ENCODE measurements at places on chromosomes 4 and X.
A peak's percentile ranks its signal among the peaks of the same experiment; 100 is the strongest.

DNA sequence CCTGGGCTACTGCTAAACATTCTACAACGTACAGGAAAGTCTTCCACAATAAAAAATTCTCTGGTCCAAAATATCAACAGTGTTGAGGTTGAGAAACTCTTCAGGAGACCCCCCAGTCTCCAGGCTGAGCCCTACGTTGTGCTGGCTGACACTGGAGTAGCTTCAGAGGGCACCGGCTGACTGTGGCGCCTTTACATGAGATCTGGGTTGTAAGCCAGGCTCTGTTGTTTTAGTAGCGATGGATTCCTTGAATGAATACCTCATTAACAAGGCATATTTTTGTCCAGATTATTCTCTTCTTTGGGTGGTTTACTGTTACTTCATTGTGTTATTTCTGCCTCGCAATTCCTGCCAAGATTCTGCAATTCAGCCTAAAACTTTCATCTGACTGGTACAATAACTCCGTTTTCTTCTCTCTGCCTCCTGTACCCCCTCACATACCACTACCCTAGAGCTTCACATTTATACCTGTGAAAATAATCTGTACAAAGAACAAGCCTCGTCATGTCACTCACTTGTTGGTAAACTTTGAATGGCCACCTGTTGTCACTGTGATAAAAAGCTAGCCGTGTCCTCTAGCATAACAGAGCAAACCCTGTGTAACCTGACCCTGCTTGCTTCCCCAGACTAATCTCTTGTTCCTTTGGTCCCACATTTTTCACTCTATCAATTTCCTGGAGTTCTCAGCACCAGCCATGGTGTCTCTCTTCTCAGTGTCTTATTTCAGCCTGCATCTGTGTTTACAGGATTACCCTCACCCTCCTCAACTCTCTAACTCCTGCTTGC is 1476.1 kb upstream of the TENM3 start:
- no peak for DNase-seq

DNA sequence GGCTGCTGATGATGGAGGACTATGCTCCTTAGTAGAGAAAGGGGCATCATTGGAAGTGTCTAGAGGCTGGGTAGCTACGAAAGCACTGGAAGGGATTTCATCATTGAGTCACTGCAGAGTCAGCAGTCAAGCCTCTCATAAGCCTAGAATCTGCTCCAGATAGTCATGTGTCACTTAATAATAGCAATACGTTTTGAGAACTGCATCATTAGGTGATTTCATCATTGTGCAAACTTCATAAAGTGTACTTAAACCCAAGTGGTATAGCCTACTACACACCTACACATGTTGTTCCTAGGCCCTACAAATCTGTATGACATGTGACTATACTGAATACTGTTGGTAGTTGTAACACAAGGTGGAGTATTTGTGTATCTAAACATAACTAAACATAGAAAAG is 165.6 kb downstream of the PTTG2 start:
- no peak for DNase-seq

DNA sequence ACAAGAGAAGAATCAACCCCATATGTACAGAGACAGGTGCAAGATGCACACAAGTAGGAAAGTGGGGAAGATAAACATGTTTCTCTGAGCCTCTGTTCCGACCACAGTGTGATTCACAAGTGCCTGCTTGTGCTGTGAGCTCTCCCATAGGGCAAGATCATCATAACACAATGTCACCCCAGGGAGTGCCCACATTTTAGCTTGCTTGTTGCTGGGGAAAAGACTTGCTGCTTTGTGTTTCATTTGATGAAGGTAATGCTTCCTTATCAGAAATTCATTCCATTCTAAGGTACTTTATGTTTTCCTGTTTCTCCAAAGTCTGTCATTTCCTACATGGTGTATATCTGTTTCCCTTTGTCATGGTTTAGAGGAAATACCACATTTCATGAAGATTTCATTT is 304.5 kb upstream of the DIPK2B start:
- no peak for DNase-seq

GRCh38 chr4:4658052-4658451 is 116.2 kb upstream of the STX18 start:
- no peak for DNase-seq

- DNase-seq = no peak
Observed at GRCh38 chr4:151646322-151646721, 114.5 kb downstream of the GATB start.

- DNase-seq = peak; percentile 40
Observed at GRCh38 chr4:152408514-152409327, 127.2 kb downstream of the FBXW7 start.

DNA sequence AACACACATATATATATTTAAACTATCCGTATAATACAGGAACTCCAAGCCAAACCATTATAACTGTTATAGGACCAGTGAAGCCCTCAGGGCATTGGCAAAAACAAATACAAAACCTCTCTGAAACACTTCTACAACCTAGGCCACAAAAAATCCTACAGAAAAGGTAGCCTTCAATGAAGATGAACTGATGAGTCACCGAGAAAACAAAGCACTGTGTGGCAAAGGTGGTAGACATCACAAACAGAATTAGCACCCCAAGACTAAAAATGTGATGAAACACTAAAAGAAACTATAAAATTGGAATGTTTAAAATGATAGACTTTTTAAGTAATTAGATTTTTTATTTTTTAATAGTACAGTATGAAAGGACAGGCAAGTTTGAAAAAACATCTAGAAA is 5.5 kb upstream of the HSPA4L start:
- no peak for DNase-seq

GRCh38 chr4:1318488-1319213 is 28.4 kb upstream of the UVSSA start:
- no peak for DNase-seq

- peak; percentile 52 for DNase-seq
Observed at GRCh38 chrX:136608295-136608933, 39.5 kb upstream of the CD40LG start.

GRCh38 chr4:1821679-1822567 is 28.8 kb downstream of the FGFR3 start:
- DNase-seq = no peak

DNA sequence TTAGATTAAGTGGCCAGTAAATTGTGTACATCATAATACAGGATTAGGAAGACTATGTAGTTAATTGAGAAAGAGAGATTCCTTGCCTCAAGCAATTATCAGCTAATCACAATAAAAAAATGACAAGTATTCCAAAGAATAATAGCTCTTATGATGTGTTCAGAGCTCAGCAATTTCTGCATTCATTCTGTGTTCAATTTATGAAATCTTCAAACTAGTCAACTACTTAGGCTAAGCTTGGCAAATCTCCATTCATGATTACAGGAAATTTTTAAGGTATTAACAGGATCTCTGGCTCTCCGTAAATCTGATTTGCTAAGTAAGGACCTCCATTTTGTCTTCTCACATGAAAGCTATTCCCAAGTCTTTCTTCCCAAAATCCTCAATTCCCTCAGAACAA is 256.9 kb upstream of the TEX13A start:
- DNase-seq = no peak

DNA sequence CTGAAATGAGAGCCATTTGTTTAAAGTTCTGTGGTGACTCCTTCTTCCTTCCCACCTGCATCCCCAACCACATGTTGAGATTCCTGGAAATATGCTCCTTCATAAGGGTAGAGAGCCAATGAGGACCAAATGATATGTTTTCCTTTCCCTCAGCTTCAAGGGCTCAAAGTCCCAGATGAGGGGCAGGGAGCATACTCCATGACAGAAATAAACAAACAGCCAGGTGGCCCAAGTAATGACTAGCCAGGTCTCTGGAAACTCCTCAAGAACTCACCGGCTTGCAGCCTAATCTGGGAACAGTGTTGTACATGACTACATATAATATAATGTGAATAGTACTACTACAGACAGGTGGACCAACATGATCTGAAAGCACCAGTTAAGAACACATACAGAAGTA is 392.3 kb downstream of the PACRGL start:
- no peak for DNase-seq

GRCh38 chr4:113012786-113013185 is 36.7 kb upstream of the ANK2 start:
- peak; percentile 61 for DNase-seq

GRCh38 chr4:7703688-7704087 is 236.0 kb downstream of the AFAP1 start:
- no peak for DNase-seq

DNA sequence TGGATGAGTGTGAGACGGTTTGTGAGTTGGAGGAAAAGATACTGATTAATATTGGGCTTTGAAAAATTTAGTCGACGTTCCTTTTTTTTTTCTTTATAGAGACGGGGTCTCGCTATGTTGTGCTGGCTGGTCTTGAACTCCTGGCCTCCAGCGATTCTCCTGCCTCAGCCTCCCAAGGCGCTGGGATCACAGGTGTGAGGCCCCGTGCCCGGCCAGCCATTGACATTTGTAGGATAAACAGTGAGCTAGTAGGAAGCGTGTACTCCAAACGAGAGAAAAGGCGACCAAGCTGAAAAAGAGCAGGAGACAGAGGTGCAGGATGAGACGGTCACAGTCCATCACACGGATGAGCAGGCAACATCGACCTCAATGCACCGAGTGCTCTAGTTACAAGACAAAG is 19.4 kb downstream of the PPP2R3B start:
- no peak for DNase-seq

DNA sequence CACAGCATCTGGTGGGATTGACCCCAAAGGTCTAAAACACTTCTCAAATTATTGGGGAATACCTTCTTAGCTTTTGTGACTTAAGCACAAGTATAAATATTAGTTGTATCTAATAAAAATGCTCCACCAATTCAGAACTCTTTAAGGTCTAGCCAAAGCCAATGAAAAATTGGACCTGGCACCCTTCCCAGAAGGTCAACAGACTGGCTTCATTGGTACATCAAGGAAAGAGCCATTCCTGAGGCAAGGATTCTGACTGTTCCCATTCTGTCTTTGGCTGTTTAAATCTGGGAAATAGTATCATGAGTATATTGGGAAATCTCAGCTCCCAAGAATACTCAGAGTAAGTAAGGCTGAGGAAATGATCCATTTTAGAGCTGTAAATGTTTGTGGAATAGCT is 153.0 kb upstream of the TRPC5 start:
- no peak for DNase-seq

- DNase-seq = no peak
Observed at GRCh38 chrX:132480581-132481203, 8.1 kb downstream of the MBNL3 start.

GRCh38 chr4:181611946-181612600 is 631.1 kb upstream of the TENM3 start:
- DNase-seq = no peak

DNA sequence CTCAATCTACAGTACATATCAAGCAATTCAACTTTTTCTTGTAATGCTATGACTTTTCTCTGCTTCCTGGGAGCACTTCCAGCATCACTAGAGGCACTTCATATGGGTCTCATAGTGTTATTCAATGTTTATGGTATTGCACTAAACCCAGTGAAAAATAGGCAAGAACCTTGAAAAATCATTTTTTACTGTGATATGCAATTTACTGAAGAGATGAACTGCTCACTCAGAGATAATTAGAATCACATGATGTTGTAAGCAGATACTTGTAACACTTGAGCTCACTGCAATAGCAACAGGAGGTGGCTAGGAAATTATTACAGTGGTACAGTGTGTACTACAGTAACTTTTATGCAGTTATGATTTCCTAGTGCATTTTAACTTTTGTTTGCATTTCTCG is 93.3 kb downstream of the RASGEF1B start:
- no peak for DNase-seq

- DNase-seq = no peak
Observed at GRCh38 chr4:53060278-53060677, 198.2 kb downstream of the RASL11B start.

DNA sequence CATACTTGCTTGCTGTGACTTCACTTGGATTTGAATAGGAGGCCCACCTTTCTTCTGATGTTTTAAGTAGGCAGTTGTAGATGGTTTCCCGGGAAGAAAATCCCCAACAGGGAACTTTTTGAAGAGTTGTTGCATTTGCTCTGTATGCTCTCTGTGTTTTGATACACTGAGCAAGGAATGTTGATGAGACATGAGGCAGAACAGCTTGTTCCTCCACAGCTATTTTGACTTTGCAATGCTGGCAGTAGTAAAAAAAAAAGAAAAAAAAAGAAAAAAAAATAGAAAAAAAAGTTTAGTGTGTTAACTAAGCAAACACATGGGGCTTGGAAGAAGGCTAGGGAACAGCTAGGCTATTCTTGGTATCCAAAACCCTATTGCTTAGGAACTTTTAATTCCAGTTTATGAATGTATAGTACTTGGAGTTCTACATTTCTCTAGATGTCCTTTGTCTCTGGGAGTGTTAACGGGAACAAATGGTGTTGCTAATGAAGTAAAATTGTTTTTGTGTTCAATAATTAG is 23.4 kb upstream of the PAQR3 start:
- peak; percentile 21 for DNase-seq

- peak; percentile 51 for DNase-seq
Observed at GRCh38 chr4:52234561-52235440, 183.7 kb downstream of the SPATA18 start.

GRCh38 chr4:67332627-67333026 is 212.7 kb downstream of the CENPC start:
- no peak for DNase-seq

- peak; percentile 28 for DNase-seq
Observed at GRCh38 chrX:68511255-68511654, 12.4 kb downstream of the YIPF6 start.

GRCh38 chrX:50971395-50971794 is 60.9 kb downstream of the BMP15 start:
- no peak for DNase-seq

DNA sequence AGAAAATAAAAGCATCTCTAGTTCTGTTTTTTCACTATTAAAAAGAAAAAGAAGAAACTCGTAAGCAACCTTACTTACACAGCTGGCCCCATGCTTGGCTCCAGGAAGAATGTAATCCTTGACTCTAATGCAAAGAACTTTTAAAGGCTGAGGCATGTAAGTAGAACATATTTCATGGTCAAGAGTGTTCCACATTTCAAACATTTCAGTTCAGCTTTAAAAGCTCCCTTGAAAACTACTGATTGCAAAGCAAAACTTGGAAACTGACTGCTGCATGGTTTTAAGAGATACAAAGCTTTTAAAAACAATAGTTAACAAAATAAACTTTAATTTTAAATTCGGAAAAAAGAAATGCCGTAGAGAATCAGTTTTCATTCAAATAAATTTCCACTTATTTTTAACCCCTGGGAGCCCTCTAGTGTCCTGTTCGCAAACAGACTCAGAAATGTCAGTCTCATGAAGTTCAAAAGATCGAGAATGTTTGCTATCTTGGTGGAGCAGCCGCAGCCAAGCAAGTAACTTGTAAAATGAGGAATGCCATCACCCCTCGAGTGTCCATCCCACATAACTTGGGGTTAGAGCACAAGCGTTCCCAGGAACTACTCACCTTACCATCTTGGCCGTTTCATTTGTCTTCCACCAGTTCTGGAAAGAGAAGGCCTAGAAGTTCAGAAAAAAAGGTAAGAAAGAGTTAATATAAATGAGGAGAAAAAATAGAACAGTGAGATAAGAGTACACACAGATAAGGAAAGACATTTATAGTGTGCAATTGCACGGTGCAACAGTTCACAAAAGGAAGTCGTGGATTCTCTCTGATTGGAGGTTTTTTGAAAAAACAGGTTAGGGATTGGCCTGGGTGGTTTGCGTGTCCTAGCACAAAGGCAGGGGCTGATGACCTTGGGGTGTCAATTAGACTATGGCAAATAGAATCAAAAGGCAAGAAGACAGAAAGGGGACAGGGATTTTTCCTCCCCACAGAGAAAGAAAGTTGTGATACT is at the start of gene GASK1B:
GASK1B (minus strand) TSS at position 765 of the 998 bp plus-strand sequence. CDS start 1,650 bp downstream, outside the sequence.
- DNase-seq = peak; percentile 71

GRCh38 chr4:17463606-17464005 is 48.3 kb downstream of the QDPR start:
- DNase-seq = no peak

GRCh38 chr4:126375462-126376054 is 1060.8 kb downstream of the FAT4 start:
- no peak for DNase-seq

All from Ammon's horn (tissue), 1 donor.